T-cell (primary cell): ENCODE measurements at places on chromosomes 4 and X.

DNA sequence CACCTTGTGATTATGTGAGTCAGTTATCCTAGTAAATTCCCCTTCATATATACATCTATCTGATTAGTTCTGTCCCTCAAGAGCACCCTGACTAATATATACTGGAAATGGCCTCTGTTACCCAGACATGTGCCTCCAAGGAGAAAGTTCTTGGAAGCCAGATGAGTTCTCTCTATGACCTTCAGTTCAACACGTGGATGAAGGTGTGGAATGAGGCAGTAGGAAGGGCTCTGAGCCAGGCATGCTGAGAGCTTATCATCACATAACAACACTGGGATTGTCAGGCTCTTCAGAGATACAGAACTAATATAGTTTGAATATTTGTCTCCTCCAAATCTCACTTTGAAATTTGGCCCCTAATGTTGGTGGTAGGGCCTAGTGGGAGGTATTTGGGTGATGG lies 44.4 kb upstream of the DHRSX start:
- DNase-seq, result no peak

DNA sequence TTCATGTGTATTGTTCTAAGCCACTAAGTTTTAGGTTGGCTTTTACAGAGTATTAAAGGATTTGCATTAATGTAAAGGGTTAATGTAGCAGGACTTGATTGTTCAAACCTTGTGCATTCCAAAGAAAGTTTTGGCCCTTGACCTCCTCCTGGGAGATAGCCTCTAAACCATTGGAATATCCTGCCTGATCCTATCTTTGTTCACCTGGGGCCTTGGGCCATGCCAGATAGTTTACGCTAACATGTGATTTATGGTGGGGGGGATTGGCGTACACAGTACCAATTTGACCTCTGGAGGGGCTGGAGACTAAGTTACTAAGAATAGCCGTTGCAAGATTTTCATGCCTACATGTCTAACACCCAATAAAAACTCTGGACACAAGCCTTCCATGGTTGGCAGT lies 1002.7 kb upstream of the PABPC4L start:
- DNase-seq, result no peak

DNA sequence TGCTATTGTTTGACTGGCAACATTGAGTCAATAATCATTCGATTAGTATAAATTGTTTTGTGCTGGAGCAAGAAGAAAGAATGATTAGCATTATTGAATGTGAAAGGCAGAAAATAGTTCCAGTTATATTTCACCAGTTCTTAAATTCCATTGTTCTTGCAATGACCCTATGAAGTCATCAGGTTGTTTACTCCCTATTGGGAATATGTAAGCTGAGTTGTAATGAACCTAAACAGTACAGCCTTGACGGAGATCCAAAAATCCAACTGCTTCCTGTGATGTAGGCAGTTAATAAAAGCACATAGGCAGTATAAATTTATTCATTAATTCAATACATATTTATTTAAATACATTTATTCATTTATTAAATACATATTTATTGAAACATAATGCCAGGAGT lies 947.5 kb downstream of the PCDH7 start:
- no peak for DNase-seq

DNA sequence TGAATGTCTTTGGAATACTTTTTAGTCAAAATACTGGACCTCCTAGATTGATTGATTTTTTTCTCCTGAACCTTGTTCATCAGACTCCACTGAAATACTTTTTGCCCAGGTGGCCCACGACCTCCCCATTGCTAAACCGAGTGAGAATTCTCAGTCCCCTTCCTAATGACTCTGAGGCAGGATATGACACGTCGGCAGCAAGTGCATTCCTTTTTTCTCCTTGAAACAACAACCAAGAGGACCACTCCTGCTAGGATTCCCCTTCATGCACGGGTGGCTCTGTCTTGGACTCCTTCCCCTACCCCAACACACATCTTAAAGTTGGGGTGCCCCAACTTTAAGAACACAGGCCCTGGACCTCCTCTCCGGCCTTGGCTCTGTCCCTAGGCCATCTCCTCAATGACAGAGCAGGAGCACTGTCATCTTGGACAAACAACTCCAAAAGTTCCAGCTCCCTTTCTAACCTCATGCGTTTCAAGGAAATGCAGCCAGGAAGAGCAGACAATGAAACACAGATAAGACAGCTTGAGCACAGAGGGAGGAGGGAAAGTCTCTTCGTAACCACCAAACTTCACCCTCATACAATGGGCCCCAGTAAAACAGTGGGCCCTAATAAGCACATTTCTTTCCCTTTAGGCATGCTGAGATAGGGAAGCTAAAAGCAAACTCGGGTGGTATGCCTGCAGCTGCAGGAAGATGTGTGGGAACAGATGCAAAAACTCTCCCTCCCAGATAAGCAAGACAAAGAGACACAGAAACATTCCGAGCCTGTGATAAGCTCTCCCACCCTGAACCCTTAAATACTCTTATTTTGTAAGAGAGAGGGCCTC lies 33.9 kb downstream of the ZBTB49 start:
- no peak for DNase-seq

DNA sequence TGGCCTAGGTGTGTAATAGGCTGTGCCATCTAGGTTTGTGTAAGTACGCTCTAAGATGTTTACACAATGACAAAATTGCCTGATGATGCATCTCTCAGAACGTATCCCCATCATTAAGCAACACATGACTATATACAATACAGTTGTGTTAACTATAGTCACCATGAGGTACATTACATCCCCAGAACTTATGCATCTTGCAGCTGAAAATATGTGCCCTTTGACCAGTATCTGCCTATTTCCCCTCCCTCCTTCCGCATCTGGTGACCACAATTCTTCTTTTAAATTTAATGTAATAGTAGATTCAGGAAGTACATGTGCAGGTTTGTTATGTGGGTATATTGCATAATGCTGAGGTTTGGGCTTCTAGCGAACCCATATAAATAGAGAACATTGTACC lies 239.8 kb upstream of the IL1RAPL1 start:
- DNase-seq, result no peak

DNA sequence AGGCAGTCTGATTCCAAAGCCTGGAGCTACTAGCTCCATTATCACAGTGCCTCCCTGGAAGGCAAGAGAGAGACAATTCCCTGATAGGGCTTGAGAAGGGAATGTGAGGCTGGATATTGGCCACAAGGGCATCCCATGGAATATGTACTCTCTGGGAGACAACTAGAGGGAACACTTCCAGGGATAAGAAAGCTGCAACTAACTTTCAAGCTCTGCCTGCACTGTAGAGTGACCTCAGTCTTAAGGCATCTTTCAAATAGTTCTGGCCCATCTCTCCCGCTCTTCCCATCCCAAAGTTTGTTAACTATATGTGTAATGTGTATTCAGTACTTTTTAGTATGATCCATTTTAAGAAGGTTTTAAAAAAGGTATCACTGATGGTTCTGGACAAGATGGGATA lies 13.1 kb upstream of the RNF212 start:
- DNase-seq, result no peak

- DNase-seq, result no peak
Observed at GRCh38 chr4:124499261-124499660, 213.3 kb downstream of the ANKRD50 start.

GRCh38 chr4:151649479-151649878 lies 111.3 kb downstream of the GATB start:
- DNase-seq, result no peak

- DNase-seq, result no peak
Observed at GRCh38 chr4:2337131-2337723, 75.3 kb upstream of the MXD4 start.

DNA sequence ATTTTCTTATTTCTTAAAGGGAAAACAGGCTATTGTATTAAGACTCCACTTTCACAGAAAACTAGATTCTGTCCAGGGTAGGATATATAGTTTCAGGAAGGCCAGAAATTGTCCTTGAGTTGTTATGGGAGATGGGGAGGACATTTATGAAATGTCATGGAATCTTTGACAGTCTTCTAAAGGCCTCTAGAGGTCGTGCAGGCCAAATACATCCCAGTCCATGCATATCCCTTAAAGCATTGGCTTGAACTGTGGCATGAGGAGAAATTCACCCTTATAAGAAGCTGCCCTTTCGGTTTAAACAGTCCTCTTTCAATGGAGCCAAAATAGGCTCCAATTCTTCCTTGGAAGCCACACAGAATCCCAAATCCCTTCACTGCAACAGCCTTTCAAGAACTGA lies 183.6 kb upstream of the NOCT start:
- no peak for DNase-seq

- DNase-seq, result no peak
Observed at GRCh38 chrX:6279277-6279909, 50.7 kb upstream of the NLGN4X start.

GRCh38 chr4:32477518-32477917 lies 1757.3 kb downstream of the PCDH7 start:
- no peak for DNase-seq

GRCh38 chrX:9923357-9923756 lies 43.8 kb upstream of the CLDN34 start:
- DNase-seq, result no peak

- DNase-seq, result no peak
Observed at GRCh38 chr4:175412161-175412560, 399.9 kb downstream of the GPM6A start.
